Stimulated activated CD4-positive, alpha-beta T cell treated with anti-CD3 and anti-CD28 coated beads, Interleukin-15, amount 100 ng/mL, for 1 hour (primary cell): ENCODE measurements at places on chromosomes 7 and 10.

DNA sequence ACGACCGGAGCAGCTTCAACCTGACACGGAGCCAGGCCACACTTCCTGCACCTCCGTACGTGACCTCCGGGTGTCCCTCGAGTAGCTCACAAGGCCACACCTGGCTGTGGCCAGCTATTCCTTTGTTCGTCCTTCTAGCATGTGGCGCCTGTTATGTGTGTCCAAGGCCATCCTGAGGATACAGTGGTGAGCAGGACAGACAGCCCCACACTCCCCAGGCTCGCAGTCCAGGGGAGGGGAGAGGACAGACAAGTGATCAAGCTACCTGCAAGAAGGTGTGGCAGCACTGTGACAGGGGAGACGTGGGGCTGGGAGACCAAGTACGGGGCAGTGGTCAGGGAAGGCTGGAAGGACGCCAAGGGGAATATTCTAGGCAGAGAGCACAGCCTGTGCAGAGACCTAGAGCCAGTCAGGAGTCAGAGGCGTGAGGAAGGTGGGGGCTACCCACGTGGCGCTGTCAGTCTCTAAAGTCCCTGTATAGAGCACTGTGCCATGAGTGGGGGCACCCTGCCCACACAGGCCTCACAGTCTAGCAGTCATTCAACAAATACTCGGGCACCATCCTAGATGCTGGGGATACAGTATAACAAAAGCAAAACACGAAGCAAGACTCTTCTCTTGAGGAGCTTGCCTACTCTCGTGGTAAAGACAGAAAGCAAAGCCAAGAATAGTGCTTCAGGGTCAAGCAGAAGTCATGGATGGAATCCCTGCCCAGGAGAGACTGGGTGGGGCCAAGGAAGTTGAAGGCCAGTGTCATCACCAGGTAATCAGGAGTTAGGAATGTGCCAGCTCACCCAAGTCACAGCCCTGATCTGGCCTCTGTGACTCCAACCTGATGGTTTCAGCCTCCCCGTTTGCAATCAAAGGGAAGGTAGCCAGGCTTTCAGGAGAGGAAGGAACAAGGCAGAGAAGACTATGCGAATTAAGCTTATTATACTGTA is 58.6 kb downstream of the PROSER2 start:
- DNase-seq = no peak

GRCh38 chr10:127743205-127743604 is 6.2 kb downstream of the FOXI2 start:
- no peak for DNase-seq

- no peak for DNase-seq
Observed at GRCh38 chr10:103896225-103896624, 21.8 kb downstream of the STN1 start.

DNA sequence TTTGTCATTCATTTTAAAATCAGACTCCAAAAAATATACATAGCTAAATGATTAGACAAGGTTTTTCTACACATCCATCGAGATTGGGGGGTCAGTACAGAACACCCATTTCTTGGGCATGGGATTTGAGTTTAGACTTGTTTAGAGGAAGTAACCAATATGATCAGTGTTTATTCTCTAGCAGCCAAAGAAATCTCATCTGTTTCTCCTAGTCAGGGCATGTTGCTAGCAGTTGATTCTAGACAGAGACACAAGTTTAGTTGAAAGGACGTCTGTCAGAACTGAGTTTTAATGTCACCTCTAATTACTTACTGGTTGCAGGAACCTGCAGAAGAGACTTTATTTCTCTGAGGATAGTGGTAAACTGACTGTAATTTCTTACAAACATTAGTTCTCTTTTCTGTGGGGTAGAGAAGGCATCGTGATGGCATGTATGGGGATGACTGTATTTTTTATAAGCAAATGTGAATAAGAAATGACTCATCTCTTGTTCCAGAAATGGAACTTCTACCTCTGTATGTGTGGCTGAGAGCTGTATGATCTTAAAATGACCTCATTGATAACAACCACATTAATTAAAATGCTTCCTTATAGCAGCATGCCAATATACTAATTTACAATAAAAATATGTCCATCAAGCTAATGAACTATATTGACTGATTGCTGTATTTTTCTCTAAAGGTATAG is 30.6 kb upstream of the RHOBTB1 start:
- DNase-seq = no peak

DNA sequence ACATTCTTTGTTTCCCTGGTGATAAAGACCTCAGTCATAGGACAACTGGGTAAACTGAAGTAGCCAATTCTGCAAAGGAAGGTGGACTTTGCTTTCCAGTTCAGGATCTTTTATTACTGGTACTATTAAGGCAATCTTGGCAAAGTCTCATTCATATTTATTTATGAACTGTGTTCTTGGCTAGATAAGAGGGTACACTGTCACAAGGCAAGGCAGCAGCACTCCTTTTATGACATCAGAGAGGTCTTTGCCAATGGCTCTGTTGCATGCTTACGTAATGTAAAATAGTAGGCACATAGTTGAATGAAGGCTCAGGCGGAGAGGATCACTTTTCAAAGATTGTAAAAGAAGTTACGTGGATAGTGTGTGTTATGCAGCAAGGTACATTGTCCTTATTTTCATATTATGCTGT is 63.7 kb upstream of the PDK4 start:
- DNase-seq = no peak

DNA sequence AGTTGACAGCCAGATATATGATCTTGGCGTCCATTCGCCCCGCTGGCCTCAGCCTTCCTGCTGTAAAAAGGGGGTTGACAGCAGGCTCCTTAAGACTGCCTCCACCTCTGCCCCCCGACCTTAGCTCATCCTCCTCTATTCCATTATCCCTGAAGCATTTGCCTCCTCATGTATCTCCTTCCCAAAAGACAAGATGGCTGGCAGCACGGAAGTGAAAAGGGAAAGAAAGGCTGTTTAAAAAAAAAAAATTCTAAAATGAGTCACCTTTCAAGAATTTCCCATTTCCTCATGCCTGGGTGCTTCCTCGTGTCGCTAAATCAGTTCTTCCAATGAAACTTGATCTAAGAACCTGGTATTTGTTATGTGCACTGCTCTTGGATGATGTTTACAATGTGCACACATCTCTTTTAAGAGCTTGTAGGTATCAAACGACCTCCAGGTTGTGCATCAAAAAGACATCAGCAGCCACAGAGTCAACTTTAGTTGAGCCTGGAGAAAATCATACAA is 1.7 kb downstream of the SCRN1 start:
- no peak for DNase-seq

DNA sequence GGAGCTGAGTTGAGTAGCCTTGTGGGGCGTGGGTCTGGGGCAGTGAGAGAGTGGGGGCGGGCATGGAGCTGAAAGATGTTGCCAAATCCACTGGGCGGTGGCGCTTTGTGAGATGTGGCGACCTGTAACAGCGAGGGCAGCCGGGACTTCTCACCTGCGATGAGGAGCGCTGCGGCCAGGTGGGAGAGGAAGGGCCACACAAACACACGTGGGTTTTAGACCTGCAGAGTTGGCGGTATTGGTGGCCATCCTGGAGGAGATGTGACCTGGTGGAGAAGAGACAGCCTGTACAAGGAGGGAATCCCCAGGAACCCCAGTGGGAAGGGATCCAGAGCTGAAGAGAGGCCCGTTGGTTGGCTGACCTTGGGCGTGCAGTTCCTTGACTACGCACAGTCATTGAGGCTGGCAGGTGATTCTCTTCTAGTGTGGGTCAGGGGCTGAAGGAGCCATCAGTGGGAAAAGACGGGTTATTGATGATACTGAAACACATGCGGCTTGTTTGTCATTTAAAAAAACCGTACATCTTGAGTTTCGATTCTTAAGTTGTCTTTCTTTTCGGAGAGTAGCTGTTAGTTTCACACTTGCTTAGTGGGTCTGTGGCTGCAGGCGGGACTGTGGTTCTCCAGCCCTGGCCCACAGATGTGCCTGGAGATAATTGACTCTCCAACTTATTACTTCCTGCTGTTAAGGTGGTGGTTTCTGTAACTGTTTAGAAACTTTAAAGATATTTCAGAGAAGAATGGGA is 2.4 kb downstream of the CHST12 start:
- DNase-seq = no peak

GRCh38 chr7:69476416-69476815 is 121.9 kb upstream of the AUTS2 start:
- DNase-seq = no peak

DNA sequence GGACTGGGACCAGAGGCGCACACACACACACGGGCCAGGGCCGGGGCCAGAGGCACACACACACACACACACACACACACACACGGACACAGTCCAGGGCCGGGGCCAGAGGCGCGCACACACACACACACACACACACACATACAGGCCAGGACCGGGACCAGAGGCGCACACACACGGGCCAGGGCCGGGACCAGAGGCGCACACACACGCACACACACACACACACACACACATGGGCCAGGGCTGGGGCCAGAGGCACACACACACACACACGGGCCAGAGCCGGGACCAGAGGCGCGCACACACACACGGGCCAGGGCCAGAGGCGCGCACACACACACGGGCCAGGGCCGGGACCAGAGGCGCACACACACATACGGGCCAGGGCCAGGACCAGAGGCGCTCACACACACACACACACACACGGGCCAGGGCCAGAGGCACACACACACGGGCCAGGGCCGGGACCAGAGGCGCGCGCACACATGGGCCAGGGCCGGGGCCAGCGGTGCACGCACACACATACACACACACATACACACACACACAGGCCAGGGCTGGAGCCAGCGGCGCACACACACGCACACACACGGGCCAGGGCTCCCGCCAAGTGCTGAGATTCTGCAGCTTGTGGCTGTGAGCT is 268.8 kb downstream of the ELFN1 start:
- no peak for DNase-seq

- no peak for DNase-seq
Observed at GRCh38 chr10:92238586-92239098, 52.2 kb downstream of the CPEB3 start.

GRCh38 chr7:155567646-155568332 is 21.4 kb upstream of the CNPY1 start:
- DNase-seq = no peak

- no peak for DNase-seq
Observed at GRCh38 chr10:32929634-32930033, 28.4 kb downstream of the ITGB1 start.

DNA sequence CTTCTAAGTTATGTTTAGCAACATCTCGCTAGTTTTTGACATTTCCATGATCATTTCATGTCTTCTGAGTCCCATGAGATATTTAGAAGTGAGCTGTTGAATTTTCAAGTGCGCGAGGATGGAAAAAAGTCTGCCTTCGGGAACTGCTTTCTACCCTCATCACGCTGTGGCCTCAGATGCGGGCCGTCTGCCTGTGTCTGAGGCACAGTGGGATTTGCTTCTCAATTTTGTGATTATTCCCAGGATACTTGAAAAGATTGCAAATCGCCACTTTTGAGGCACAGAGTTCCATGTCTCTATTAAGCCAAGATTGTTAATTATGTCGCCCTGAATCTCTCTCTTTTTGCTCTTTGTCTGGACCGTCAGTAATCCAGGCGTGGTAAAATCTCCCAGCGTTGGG is 30.8 kb upstream of the NKX6-2 start:
- no peak for DNase-seq

DNA sequence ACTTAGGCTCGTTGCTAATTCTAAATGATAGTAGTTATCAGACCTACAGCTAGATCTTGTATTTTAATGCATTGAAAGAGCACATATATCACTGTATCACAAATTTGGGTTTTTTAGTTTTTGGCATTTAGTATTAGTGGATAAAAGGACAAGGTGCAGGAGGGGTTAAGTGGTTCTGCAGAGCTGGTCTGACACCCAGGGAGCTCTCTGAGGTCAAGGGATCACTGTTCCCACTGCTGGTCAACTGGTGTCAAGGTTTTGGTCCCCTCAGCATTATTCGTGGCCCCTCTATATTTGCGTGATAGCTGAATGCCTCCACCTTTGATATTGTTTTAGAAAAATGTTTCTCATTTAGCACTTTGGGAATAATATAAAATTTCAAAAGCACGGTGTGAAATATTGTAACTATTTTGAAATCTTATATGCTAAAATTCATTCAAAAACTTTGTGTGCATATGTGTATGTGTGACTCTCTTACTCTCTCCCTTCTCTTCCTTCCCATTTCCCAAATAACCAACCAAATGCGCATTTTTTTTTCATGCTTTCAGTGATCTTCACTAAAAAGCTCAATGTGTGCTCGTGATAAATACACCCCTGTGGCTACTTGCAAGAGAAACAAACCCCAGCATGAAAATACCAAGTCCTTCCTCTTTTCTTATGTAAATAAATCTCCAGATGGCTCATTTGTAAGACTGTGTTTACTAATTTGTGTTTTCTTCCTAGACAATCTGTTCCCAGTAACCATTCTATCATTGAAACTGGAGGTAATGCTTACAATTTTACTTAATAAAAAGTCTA is 309.2 kb downstream of the FGFR2 start:
- no peak for DNase-seq

GRCh38 chr7:81155654-81156373 is 237.0 kb upstream of the SEMA3C start:
- no peak for DNase-seq

DNA sequence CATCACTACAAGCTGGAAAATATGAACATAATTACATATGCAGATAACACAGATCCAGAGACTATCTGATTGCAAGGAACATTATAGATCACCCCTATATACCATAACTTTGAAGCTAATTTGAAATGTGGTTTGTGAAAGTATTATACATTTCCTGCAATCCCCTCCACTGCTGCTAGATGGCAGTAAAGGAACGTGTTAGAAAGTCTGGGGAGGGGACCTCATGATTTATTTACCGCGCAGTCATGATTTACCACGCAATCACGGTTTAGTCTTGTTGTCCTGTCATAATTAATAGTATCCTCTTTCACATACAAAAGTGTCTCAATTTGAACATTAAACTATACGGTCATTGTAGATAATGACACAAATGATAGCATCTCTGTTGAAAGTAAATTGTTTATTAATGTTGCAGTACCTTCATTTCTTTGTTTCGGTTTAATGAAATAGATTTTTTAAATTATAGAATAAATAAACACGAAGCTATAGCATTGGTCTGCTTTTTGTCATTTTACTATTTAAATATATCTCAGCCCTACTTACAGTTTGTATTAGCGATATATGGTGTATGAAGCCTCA is 145.3 kb upstream of the PRSS1 start:
- no peak for DNase-seq

GRCh38 chr10:12782537-12782936 is 219.0 kb downstream of the CCDC3 start:
- peak; percentile 8 for DNase-seq

DNA sequence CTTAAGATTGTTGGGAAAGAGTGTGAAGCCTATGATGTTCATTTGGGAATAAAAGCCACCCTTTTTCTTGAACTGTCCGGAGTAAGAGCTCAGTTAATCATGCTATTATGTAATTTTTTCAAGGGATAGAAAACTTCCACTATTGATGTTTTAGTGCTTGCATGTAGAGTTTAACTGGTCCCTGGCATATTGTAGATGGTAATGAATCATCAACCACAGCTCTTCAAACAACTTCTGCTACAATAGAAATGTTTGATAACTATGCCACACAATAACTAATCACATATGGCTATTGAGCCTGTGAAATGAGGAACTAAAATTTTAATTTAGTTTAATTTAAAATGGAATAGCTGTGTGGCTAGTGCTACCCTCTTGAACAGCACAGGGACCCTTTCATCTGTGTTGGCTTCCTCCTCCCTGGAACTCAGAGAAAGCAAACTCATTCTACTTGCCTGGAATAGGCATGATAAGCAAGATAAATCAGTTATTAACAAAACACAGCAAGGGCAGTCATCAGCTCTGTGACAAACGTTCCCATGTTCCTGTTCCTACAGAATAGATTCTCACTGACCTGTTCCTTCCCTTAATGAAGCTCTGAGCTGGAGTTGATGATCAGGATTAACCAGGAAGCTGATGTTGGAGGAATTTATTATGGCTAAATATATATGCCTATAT is 4.9 kb upstream of the SRI start:
- no peak for DNase-seq

GRCh38 chr7:55005241-55005851 is 13.5 kb upstream of the EGFR start:
- no peak for DNase-seq
